T-helper 2 cell (primary cell): ENCODE measurements at places on chromosomes 6 and 20.

- peak; percentile 34 for DNase-seq
Measured at GRCh38 chr6:53240761-53241160, 92.1 kb upstream of the GCM1 start.

- no peak for DNase-seq
Measured at GRCh38 chr6:150183966-150184365, 41.1 kb downstream of the PPP1R14C start.

- no peak for DNase-seq
Measured at GRCh38 chr6:25749837-25750236, 4.7 kb upstream of the SLC17A4 start.

DNA sequence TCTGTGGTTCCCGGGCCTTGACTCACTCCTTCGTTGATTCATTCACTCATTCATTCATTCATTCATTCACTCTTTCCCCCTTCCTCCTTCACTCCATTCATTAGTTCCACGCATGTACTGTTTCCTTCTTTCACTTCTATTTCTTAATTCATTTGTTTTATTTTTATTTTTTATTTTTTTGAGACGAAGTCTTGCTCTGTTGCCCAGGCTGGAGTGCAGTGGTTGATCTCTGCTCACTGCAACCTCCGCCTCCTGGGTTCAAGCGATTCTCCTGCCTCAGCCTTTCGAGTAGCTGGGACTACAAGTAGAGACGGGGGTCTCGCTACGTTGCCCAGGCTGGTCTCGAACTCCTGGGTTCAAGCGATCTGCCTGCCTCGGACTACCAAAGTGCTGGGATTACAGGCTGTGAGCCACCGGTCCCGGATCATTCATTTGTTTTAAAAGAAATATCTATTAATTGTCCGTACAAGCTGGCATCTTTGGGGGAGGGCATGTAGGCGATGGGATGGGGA is 427 bp upstream of the NFKBIE start:
- no peak for DNase-seq

GRCh38 chr6:25278261-25278913 is 787 bp upstream of the CARMIL1 start:
- DNase-seq: no peak

DNA sequence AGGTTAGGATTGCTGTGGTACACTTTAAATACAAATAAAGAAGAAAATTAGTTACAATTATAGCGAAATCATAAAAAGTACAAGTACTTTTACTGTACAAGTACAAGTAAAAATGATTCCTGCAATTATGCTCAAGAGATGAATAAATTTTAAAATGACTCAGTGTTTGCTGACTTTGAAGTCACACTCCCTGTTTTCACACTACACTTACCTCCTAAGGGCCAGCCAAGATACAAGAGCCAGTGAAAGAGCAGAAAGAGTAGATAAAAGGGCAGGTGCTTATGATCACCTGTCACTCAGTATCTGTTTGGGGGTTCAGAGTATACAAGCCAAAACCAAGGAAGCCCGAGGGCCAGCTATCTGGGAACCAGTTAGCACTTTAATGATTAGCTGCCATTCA is 41.0 kb upstream of the COL21A1 start:
- no peak for DNase-seq

GRCh38 chr6:93516441-93516840 is 97.1 kb upstream of the EPHA7 start:
- DNase-seq: no peak

- no peak for DNase-seq
Measured at GRCh38 chr6:93970684-93971083, 551.3 kb upstream of the EPHA7 start.

DNA sequence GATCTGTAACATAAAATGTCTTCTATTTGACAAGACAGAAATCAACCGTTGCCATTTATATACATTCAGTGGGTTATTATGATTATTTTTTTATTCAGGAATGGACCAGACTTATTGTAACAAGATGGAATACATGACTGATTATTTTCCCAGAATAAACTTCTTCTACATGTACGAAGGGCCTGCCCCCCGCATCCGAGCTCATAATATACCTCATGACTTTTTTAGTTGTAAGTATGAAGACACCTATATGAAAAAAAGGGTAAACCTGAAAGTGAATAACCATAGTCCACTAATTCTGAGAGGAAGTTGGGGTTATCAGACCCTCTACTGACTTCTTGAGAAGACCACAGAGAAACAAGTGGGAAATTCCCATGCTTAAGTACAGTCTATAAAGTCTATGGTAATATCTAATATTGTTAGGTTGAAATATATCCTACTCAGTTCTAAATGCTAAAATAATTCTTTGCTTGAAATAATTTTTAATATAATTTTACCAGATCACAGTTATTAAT is 15.9 kb downstream of the OR2A4 start:
- DNase-seq: no peak

DNA sequence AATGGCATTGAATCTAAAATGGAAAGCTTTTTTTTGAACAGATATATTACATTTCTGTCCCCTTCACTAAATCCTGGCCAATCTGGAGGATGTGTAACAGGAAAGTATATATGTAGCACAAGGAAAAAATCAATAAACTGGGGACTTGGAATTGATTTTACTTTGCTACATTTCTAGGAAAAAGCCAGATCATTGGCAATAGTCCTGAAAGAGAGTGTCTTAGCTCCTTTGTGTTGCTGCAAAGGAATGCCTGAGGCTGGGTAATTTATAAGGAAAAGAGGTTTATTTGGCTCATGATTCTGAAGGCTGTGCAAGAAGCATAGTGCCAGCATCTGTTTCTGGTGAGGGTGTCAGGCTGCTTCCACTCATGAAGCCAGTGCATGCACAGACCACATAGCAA is 574.9 kb downstream of the HTR1B start:
- no peak for DNase-seq

DNA sequence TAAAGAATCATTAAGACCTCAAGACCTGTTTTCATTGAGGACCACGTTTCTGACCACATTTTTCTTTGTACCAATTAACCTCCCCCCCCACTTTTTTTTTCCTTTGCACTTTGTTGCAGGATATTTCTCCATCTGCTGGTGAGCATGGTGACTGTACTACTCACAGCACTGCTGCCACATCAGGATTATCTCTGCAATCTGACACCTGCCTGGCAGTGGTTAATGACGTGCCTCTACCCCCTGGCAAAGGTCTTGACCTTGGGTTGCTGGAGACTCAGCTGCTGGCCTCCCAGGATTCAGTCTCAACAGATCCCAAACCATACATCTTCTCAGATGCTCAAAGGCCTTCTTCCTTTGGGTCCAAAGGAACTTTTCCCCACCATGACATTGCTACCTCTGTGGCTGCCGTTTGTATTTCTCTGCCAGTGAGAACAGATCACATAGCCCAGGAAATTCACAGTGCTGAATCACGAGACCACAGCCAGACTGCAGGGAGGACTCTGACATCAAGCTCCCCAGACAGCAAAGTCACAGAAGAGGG is 46.6 kb upstream of the EDN3 start:
- DNase-seq: peak; percentile 77

- no peak for DNase-seq
Measured at GRCh38 chr6:110116258-110116657, 63.2 kb downstream of the WASF1 start.

DNA sequence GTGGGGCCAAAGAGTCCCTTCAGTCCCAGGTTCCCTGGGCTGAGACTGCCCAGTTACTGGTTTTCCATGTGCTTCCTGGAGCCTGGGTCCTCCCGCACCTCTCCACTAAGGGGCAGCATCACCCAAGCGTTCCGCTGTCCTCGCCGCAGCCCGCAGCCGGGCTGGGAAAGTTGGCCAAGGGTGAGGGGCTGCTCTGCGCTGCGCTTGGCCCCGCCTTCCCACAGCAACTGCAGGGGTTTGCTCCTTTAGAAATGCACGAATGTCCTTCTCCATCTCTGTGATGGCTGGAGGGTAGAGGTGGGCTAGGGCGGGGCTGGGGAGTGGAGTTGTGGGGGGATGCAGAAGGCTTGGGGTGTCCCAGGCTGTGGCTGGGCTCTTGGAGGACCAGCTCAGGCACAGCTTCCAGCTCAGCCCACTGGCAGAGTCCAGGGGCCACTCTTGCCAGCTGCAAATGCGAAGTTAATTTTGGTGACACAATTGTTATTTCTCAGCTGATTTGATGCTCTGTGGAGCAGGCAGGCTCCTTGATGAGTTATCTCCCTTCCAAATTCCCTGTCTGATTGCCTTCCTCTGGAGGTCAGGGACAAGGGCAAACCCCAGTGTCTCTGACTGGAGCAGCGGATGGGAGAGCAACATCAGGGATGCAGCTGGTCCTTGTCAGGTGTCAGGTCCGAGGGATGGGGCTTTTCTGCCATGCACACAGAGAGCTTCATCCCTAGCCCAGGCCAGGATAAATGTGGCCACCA is 63.2 kb downstream of the NOL4L start:
- DNase-seq: peak; percentile 51

- no peak for DNase-seq
Measured at GRCh38 chr6:139547122-139547776, 172.8 kb upstream of the CITED2 start.
